ENCODE measurements at places on chromosomes 2 and 18.

DNA sequence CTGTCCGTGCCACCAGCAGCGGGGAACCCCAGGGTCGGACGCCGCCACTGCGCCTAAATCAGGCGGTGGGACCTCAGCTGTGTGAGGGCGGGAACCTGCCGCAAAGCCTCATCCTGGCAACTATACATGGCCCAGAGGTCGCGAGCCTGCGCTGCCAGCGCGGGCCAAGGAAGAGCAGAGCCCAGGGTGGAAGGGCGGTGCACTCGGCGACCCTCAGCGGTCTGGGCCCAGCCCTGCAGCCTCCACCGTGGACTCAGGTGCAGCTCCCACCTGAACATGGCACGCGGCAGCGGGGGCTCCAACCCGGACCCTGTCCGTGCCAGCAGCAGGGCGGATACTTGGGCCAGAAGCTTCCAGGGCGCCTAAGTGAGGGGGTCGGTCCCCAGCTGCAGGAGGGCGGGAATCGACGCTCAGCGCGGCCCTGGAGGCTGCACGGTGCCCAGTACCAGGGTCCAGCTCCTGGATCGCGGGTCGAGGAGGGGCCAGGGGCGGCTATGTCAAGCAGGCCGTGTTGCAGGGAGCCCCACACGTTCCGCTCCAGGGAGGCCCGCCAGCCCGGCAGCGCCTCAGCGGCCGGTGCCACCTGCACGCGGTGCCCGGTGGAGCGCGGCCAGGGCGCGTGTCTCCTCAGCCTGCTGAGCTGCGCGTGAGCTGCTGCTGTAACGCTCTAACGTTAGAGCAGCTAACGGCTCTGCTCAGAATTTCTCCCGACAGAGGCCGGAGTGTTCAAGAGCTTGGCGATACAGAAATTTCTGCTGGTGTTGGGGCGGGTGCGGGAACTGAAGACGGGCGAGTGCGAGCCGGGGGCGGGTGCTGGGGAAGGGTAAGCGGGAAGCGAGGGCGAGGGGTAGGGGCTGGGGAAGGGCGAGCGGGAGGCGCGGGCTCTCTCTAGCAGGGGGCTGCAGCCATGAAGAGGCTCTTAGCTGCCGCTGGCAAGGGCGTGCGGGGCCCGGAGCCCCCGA lies at the start of gene ANKRD30B:
TSS of gene ANKRD30B (plus strand) at position 660 of the 962 bp plus-strand sequence. CDS start at position 908, 248 bp downstream.
- no peak for DNase-seq

GRCh38 chr18:45715212-45715780 lies 8.7 kb upstream of the SLC14A1 start:
- DNase-seq, result no peak

GRCh38 chr18:77062518-77063003 lies 70.0 kb downstream of the MBP start:
- DNase-seq, result no peak

DNA sequence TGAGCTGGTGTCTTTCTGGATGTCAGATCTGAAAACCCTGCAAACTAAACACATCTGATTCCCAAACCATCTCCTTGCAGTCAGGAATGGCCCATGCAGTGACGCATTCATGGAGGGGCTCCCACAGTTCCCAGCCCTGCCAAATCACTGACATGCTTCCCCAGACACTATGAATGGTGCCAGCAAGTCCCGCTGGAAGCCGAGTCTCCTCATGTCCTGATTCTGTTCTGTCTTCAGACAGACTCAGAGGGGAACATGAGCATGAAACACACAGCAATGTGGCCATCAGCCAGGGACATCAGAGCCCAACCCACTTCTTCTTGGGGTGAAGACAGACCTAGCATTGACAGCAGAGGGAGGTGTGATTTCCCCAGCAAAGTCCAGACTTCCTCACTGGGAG lies 83.7 kb downstream of the TTC32 start:
- no peak for DNase-seq

DNA sequence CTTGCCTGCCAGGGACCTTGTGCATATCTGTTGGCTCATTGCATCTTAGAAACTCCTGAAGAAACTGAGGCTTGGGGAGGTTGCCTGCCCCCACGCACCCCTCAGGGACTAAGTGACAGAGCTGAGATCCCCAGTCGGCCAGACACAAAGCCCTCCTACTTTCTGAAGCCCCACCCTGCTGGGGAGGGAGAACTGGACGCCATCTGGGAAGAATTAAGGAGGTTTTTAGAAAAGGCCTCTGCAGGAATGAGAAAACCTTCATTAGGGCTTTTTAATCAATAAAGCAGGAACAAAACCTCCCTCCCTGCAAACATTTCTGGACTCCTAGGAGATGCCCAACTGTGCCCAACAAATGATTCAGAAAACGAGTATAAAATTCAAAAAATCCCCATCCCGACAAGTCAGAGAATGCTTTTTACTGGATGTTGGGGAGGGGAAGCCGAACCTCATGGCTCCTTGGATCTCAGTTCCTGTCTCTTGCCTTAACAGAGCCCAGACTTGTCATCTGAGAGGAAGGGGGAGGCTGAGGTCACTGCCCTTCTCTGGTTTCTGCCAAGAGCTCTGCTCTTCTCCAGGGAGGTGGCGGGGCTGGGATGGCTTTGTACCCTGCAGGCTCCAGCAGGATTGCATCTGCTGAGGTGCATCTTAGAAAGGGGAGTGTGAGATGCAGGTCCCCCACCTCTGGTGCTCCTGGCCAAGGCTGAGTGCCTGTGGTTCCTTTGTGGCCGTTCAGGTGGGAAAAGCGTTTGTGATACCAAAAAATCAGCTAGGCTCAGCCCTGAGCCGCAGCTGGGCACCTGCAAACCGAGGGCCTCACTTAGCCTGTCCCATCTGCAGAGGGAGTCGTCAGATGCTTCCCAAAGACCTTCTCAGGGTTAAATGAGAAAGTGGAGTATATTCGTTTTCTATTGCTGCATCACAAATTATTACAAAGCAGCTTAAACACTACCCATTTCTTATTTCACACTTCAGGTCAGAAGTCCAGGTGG lies 142.4 kb downstream of the ZFP36L2 start:
- DNase-seq, result no peak

DNA sequence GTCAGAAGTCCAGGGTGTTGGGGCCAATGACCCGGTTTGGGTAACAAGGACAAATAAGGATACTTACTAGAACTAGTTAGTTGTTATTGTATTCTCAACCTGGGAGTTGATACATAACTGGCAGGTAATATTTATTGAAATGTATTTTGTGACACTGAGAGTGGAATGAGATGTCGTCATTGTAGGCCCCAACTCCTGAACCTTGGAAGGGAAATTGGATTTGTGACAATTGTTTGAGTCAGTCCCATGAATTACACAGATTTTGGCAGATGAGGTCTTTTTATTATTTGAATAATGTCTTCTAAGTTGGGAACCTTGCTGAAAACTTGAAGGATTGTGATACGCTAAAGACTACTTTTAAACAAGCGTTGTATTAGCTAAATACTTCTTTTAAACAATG lies 5.1 kb downstream of the TIMM21 start:
- DNase-seq, result no peak

DNA sequence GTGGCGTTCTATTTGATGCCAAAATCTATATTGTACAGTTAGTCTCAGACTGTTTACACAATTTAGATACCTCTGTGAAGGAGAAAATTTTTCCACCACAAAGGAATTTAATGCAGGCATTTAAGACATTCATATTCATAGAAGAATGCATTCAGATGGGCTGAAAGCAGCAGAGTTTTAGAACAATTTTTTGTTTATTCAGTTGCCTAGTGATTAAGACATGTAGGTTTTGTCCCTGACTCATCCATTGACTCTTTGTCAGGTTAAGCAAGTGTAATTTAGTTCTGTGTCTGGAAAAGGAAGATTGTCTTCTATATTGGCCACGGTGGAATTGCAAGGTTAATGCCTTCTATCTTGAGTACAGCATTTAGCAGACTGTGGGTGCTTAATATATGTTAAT lies 515.0 kb downstream of the PARD3B start:
- no peak for DNase-seq

DNA sequence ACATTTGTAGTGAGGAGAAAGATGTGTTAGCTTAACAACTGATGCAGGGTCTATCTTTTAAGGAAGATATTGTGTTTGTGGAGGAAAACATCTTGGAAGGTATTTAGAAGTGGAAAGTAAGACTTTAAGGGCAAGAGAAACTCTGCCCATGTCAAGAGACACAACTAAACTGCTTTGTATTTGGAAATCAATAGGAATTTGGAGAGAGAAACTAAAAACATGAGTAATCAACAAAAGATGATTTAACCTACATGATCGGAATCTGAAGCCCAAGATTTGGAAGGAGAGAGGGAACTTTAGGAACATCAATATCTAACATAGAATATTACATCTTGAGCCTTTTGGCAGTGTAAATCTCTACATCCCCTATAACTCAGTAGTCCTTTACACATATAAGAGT lies 184.2 kb upstream of the COL3A1 start:
- no peak for DNase-seq

DNA sequence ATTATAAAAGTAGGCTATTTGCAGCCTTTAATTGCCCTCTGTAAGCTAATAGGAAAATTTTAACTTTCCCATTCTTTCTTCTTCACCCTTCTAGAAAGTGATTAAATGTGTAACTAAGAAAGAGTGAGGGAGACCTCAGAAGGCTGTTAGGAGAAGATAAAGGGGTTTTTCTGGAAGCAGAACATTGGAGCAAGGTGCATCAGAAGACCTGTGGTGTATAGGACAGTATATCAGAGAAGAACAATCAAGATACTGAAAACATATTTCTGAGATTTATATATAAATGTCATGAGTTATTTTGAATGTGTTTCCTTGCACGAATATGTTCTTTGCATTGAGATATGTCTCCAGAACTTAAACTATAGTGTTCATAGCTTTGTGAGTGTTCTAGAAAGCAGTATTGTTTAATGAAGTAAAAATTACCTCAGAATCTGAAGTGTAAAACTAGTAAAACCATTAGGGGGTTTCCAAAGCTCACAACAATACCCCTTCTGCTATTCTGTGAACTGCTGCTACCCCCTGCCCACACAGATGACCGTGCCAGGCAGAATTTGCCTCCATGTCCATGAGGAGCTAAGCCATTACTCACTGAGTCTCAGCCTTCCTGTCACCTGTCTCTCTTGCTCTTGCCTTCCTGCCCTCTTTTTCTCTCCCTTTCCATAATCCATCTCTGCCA lies 537.9 kb downstream of the EPHA4 start:
- DNase-seq, result no peak

DNA sequence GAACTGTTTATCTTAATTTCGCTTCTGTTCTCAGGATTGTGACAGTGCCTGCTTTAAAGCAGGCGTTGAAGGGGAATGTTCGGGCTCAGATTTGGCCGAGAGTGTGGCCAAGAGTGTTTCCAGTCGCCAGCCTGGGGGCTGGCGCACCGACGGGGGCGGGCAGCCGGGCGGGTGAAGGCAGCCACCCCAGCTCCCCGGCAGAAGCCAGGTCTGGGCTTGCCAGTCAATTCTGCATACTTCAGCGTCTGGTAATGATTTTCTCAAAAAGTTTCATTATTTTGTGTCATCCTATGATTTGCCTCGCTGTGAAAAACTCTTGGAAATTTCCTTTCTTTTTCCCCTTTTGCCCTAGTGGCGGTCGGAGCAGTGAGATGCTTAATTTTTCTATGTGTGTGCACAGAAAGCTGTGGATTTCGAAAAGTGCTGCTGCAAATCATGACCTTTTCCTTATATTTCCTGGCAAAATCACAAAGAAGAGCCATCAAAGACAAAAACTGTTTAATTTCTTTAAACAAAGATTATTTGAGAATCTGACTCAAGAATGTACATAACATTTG lies 856 bp downstream of the FAM228A start:
- DNase-seq, result no peak

- DNase-seq, result no peak
Measured at GRCh38 chr2:60368456-60368855, 185.0 kb downstream of the BCL11A start.

DNA sequence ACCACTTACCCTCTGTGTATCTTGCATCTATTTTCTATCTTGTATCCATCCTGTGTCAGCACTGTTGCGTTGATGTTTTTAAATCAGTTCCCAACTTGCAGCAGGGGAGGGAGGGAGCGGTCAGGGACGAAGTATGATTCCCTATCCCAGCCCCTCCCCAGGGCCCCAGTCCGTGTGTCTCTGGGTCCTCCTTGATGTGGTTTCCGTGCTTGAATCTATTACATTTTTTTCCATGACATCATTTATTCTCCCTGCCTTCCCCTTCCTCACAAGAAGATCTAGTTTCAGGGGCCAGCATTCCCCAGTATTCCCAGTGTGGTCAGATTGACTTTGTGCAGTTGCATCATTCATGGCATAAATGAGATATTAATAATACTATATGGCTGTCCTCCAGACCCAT lies 479.3 kb downstream of the PTPRM start:
- no peak for DNase-seq

DNA sequence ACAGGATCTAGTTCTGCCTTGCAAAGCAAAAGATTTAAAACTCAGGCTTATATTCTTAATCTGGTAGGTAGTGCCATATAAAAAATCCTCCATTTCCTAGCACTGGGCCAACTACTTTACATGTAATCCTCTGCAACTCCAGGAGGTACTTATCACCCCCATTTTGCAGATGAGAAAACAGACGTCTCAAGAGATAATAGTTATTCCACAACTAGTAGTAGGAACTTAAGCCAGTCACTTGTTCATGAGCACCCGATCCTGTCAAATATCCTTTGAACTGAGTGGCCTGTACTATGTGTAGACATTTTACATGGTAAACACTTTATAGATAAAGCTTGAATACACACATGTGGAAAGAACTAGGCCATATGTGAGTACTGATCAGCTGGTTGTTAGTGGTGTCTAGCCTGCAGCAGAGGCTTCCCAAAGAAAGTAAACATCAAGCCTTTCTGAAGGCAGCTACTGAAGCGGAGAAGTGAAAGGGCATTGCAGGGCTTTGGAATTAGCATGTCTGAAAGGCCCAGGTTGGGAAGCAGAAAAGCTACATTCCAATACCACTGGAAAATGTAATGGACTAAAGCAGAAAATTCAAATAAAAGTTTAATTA lies 48.0 kb downstream of the NAB1 start:
- no peak for DNase-seq

- DNase-seq, result no peak
Measured at GRCh38 chr2:238716585-238716984, 131.3 kb upstream of the TWIST2 start.

DNA sequence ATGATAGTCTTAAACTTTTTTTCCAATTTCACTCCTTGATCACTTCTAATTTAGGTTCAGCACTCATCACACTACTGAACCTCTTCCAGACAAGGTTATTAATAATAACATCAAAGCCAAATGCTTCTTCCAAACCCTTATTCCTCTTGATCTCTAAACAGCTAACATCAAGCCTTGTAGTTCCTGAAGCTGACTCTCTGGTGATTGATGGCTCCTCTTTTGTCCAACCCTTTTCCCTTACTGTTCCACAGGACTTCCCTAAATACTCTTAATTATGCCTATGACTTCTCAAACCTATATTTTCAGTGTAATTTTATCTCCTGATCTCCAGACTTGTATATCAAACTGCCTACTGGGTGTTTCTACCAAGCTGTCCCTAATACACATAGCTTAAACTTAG lies 83.9 kb downstream of the FAM228A start:
- no peak for DNase-seq

DNA sequence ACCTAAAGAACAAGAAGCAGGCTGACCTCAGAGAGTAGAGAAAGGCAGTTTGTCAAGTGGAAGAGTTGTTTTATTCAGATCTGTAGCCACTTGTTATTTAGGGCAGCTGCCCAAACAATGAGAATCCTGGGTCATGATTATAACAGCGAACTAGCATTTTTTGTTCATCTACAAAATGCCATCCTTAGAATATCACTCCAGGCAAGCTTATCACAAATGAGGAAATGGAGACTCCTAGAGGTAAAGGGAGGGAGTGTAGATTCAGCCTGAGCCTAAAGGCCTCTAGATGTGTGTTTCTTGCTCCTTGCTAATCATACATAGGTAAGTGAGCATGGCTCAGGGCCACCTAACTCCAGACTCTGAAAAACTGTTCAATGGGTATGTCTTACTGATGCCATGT lies 126.1 kb downstream of the HNMT start:
- DNase-seq, result no peak

Measured in stimulated activated CD4-positive, alpha-beta T cell treated with anti-CD3 and anti-CD28 coated beads, Interleukin-12 subunit alpha, Interleukin-12 subunit beta, amount 100 ng/mL, for 24 hours (primary cell).